Stimulated activated naive B cell treated with anti-CD40 and anti-IgM and Interleukin-4, amounts not matched to agents 10 μg/mL and 1 μg/mL and 100 μg/mL, for 72 hours (primary cell): ENCODE measurements at places on chromosomes 12 and 14.
A peak's percentile ranks its signal among the peaks of the same experiment; 100 is the strongest.

DNA sequence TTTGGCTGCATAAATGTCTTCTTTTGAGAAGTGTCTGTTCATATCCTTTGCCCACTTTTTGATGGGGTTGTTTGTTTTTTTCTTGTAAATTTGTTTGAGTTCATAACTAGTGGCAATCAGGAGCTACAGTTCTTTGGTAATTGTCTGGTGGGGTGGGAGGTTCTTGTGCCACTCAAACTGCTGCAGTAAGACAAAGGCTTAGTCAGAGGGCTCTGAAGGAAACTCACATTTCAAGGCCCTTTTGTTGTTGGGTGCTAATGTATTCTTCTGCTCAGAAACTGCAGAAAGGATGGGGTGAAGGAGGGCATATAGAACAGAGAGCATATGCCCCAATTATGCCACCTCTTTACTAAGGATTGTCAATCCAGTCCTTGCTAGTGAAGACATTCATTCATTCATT is 21.9 kb downstream of the MYRFL start:
- H3K27me3 ChIP-seq, result no peaks in the 10 kb centered on the region
- no peak for DNase-seq
- no peaks in the 10 kb centered on the region for H3K4me1 ChIP-seq
- no peak overlapping the region for H3K4me3 ChIP-seq
- no peak overlapping the region for H3K27ac ChIP-seq

GRCh38 chr12:89225401-89225800 is 126.9 kb downstream of the DUSP6 start:
- no peak for DNase-seq
- no peaks in the 10 kb centered on the region for H3K36me3 ChIP-seq
- H3K4me3 ChIP-seq, result no peak overlapping the region
- H3K27me3 ChIP-seq, result peaks cover 5% of the 10 kb centered on the region
- no peaks in the 10 kb centered on the region for H3K4me1 ChIP-seq

GRCh38 chr12:14244876-14245669 is 120.4 kb upstream of the ATF7IP start:
- peaks cover 7% of the 10 kb centered on the region for H3K36me3 ChIP-seq
- no peaks in the 10 kb centered on the region for H3K27me3 ChIP-seq

DNA sequence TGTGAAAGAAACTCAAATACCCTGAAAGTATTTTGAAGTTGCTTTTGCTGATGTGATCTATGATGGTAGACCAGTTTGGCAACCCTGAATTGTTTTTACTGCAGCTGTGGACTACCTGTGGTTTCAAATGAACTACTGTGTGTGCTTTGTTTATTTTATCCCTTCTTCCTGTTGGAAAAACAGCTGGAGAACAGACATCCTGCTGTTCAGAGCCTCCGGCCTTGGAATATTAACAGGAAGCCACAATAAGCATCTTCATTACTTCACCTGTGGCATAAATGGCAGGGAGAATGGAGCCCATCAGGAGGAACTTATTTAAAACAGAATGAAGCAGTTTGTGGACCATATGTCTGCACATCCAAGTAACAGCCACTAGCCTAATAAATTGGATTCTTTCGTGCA is 104.8 kb downstream of the DUSP6 start:
- no peak overlapping the region for H3K27ac ChIP-seq
- no peaks in the 10 kb centered on the region for H3K36me3 ChIP-seq
- no peak overlapping the region for H3K4me3 ChIP-seq
- no peak for DNase-seq

DNA sequence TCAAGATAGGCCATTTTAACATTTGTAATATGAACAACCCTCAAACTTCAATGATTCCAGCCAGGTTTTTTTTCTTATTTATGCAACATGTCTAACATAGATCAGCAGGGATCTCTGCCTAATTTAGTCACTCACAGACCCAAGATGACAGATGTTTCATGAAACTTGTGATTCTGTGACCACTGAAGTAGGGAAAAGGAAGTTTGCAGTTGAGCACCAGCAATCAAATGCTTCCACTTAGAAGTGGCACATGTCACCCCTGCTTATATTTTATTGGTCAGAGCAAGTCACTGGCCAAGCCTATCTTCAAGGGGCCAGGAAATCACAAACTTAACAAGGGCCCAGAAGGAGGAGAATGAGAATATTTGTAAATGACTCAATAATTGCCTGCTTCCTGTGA is 150.6 kb downstream of the BCAT1 start:
- peak overlapping the region; percentile 69 for H3K27ac ChIP-seq
- DNase-seq, result peak; percentile 14
- peaks cover 9% of the 10 kb centered on the region for H3K36me3 ChIP-seq
- H3K4me3 ChIP-seq, result no peak overlapping the region
